ENCODE measurements at places on chromosomes 11 and 22.

- DNase-seq = no peak
Measured at GRCh38 chr11:83120327-83120726, 36.6 kb upstream of the PCF11 start.

GRCh38 chr11:102252339-102252891 lies 64.9 kb upstream of the BIRC3 start:
- no peak for DNase-seq

- DNase-seq = peak; percentile 67
Measured at GRCh38 chr11:75022759-75023396, 34.1 kb downstream of the NEU3 start.

DNA sequence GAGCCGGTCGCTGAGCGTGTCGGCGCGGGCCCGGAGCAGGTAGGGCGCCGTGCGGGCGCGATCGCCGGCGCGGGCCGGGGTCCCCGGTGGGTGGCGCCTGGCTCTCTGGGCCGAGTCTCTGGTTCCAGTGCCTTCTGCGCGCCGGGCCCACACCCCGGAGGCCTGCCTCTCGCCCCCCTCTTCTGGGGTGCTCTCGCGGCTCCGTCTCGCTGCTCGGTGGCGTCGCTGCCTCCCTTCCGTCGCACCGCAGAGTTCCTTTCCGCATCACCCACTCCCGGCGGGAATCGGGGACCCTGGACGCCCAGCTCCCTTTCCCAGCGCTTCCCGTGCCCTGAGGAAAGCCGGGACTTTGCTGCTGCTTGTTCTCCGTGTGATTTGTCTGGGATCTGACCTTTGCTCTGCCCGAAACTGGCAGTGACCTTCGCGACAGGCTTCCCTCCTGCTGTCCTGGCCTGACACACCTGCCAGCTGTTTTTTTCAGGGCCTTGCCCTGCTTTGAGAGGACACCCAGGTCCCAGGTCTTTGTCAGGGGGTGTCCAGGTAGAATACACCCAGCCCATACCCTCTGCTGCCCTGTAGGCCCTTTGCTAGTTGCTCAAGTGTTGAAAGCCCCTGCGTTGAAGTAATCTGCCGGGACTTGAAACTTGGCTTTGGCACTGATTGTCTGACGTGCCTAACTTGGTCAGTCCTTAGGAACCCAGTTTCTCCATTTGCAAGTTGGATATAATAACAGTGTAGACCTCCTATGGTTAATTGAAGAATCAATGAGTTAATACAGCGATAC lies 711 bp downstream of the FDX1 start:
- DNase-seq = no peak

DNA sequence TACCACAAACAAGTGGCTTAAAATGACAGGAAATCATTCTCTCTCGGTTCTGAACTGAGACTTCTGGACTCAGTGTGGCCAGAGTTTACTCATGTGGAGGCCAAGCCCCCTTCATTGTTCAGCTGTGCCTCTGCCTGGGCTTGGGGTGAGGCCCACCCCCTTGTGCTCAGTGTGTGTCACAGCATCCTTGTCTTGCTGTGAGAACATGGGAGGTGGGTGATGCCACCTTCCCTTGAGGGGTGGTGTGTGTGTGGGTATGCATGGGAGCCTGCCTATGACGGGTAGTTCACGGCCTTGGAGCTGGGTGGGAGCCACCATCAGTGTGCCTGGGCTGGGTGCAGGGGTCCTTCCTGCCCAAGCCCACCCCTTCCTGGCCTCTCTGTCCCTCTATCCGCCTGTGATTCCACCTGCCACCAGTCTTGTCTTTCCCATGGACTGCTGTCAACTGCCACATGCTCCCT lies 101.7 kb downstream of the MORC2 start:
- DNase-seq = no peak

GRCh38 chr11:81497202-81497804 lies 1236.4 kb downstream of the FAM181B start:
- DNase-seq = no peak

- DNase-seq = no peak
Measured at GRCh38 chr11:30911247-30911646, 325.1 kb upstream of the MPPED2 start.

DNA sequence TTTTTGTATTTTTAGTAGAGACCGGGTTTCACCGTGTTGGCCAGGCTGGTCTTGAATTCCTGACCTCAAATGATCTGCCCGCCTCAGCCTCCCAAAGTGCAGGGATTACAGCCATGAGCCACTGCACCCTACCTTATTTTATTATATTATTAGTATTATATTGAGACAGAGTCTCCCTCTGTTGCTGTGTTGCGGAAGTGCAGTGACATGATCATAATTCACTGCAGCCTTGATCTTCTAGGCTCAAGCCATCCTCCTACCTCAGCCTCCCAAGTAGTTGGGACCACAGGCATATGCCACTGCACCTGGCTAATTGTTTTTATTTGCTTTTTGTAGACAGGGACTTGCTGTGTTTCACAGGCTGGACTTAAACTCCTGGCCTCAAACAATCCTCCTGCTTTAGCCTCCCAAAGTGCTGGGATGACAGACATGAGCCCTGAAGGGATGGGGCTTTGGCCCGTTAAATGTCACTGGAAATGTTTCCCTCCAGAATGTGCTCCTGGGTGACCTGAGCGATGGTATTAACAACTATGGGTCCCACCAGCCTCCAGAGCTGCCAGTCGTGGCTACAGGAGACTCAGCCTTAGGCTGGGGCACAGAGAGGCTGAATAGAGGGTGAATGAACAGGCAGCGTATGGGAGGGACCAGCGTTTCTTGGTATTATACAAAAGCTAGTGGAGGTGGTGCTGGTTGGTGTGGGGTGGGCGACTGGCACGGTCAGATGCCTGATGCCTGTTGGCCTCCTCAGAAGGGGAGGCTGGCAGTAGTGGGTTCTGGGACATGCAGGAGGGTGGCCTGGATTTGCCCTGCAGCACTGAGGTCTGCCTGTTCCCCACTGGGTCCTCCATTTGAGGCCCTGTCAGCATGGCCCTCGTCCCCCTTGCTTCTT lies 7.3 kb downstream of the TANGO2 start:
- DNase-seq = no peak

- no peak for DNase-seq
Measured at GRCh38 chr11:68508425-68508824, 47.9 kb downstream of the PPP6R3 start.

GRCh38 chr22:25742918-25743708 lies 1.1 kb downstream of the MYO18B start:
- DNase-seq = no peak

GRCh38 chr11:62353841-62354240 lies 16.6 kb downstream of the ASRGL1 start:
- DNase-seq = no peak

- DNase-seq = no peak
Measured at GRCh38 chr22:36009085-36009484, 19.5 kb downstream of the RBFOX2 start.

DNA sequence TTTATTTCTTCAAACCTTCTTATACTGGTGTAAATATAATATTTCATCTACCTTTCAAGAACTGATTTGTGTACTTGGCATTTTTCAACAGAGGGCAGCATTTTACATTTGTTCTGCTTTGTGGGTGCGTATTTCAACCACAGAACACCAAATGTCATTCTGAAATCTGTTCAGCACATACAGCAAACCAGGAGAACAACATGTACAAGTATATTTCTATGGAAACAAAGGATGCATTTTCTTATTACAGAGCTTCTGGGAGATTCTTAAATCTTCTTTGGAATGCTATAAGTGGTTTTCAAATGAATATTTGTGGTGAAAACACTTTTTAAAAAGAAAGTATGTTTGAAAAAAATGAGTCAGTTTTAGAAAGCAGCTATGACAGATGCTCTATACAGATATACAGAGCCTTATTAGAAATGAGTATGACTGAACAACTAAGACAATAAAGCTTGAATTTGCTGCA lies 946.0 kb downstream of the FAM181B start:
- DNase-seq = no peak

DNA sequence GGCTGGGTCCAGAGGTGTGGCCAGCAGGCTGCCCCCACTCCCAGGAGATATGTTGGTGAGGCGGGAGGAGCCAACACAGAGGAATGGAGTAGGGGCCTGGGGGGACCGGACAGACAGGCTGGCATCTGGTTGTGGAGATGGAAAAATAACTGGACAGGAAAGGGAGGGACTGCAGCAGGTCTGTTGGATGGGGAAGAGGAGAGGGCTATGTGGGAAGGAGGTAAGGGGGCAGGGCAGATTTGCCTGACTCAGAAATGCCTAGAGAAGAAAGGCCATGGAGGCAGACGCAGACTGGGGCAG lies 160.4 kb downstream of the TRIM29 start:
- no peak for DNase-seq

GRCh38 chr11:58316142-58316541 lies 42.7 kb downstream of the OR5B17 start:
- no peak for DNase-seq

GRCh38 chr22:35802885-35803284 lies 85.2 kb downstream of the APOL5 start:
- DNase-seq = no peak

DNA sequence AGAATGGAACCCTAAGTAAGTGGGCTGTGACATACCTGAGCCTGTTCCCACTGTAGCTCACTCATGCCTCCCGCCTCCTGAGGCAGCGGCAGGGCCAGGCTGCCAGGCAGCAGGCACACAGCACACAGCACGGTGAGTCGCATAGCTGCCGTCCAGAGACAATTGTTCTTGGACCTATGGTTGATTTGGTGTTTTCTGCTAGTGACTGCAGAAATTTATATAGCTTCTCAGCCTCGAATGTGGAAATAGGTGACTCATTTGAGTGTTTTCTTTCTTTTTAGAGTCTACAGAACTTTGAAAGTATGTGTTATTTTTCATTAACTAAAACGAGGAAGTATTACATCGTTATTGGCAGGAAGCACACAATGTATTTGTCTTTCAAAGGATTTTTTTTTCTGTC lies at the start of gene MMP7:
Gene MMP7, minus strand, starts transcription at position 190 of the 400 bp plus-strand sequence. Its CDS starts 47 bp downstream, at position 143.
- no peak for DNase-seq

DNA sequence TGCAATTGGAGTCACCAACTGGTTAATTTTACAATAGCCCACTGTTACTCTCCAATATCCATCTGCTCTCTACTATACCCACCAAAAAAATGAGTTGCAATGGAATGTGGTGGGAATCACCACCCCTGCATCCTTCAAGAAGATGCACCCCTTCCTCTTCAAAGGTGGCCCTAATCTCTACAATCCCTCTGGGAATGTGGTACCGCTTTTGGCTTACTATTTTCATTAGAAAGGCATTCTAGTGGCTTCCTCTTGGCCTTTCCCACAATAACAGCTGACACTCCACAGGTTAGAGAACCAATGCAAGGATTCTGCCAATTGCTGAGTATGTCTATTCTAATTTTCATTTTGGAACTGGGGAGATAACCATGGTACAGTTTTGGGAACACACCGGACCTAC lies 33.2 kb upstream of the CWF19L2 start:
- no peak for DNase-seq

- DNase-seq = no peak
Measured at GRCh38 chr22:33565580-33565995, 354.7 kb downstream of the LARGE1 start.

DNA sequence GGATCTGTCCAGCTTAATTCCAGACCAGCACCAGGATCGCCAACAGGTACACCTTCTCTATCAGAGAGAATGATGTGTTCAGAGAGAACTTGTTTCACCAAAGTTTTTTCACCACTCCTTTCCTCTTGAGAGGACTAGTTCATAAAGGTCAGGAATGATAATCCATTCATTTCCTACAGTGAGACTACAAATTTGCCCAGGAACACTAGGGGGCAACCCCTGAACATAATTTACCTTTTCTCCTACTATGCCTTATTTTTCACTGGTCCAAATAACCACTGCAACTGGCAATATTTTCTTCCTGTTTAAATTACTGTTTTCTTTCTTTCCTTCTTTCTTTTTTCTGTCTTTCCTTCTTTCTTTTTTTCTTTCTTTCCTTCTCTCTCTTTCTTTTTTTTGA lies 22.5 kb downstream of the CAVIN3 start:
- DNase-seq = no peak

DNA sequence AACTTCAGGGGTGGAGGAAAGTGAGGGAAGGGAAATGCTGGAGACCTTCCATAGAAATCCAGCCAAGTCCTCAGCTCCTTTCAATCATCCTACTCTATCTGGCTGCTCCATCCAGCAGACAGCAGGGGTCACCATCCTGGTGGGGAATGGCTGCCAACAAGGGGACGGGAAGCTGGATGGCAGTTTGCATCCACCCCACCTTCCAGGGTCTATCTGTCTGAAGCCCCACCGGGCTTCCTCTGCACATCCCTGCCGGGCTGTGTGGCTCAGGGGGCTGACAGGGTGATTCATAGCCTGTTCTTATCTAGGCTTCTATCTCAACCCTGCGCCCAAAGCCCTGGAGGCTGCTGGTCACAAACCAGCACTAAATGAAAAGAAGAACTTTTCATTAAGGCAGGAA lies 1.1 kb downstream of the SYTL2 start:
- peak; percentile 29 for DNase-seq

DNA sequence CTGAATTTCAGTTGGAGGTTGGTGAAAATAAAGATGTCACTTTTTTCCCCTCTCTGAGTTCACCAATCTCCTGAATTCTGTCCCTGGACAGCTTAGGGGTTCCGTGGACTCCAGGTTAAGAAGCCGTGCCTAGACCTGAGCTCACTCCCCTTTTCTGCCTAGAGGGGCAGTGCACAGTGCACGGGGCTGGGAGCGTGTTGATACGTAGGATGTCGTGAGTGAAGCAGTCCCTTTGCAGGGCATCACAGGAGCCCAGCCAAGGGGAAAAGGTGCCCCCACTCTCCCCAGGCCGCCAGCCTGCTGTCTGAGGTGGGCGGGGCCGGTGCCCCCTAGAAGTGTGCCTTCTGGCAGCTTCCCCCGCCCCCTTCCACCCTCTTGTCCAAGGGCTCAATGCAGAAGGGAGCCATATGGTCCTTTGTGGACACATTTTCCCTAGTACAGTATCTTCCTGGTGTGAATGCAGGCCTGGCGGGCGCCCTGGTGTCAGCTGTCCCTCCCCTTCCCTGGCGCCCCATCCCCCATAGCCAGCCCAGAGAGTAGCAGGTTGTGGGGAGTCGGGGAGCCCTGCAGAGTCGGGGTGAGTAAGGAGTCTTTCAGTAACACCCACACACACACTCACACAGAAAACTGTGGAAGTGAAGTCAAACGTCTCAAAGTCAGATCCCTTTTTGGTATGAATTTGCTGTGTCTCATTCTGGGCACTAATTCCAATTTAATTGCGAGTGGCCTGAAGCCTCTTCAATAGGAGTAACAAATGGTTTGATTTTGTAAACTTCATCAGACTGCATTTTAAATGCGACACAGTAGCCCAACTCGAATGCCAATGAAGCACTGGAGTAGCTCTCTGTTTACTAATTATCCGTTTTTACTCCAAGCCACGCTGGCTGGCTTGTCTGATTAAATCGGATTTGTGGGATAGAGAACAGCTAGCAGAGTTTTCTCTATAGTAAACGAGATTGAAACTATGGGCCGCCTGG lies 67.5 kb upstream of the NNMT start:
- no peak for DNase-seq

- no peak for DNase-seq
Measured at GRCh38 chr11:61930933-61931332, 13.6 kb upstream of the RAB3IL1 start.

- no peak for DNase-seq
Measured at GRCh38 chr22:48031589-48031988, 1269.1 kb downstream of the TBC1D22A start.
